ENCODE measurements at places on chromosomes 11 and 22. TPM values are rescaled to one million over a fixed set of nuclear protein-coding genes. Genes with fewer than 3 reads are reported as not detected.

IGLL1 gene
- not detected for total RNA-seq

TMEM151A gene
- total RNA-seq: not detected

ILK gene
- total RNA-seq: 81.4 TPM

ZC3H7B gene
- 27.7 TPM for total RNA-seq

APOC3 gene
- total RNA-seq: not detected

OR10W1 gene
- not detected for total RNA-seq

KCTD14 gene
- 0.15 TPM for total RNA-seq

WBP2NL gene
- not detected for total RNA-seq
